Fibroblast of skin of right biceps (primary cell): ENCODE measurements at places on chromosomes 7 and 10.

DNA sequence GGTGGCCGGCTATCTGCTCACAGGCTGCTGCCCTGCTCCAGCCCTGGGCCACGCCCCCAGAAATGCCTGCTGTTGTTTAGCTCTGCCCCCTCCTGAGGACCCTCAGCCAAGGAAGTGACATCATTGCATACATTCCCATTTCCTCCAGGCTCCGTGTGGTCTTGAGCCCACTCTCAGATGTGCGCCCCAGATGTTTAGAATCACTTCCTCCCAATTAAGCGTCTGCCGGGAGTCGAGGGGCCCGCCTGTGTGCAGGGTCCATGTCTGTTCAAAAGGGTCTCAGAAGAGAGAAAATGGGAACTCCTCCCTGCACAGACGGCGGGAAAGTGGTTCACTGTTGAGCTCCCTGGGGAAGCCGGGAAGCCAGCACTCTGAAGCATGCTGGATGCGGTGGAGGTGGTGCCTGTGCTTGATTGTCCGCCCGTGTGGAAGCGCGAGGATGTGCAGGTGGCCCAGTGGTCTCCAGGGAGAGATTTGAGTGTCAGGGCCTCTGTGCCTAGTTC, 116.9 kb upstream of the PPIF start:
- DNase-seq: peak; percentile 58

- DNase-seq: no peak
Measured at GRCh38 chr7:32293833-32294232, 196.3 kb downstream of the LSM5 start.

- no peak for DNase-seq
Measured at GRCh38 chr7:93008833-93009232, 108.9 kb downstream of the SAMD9 start.

DNA sequence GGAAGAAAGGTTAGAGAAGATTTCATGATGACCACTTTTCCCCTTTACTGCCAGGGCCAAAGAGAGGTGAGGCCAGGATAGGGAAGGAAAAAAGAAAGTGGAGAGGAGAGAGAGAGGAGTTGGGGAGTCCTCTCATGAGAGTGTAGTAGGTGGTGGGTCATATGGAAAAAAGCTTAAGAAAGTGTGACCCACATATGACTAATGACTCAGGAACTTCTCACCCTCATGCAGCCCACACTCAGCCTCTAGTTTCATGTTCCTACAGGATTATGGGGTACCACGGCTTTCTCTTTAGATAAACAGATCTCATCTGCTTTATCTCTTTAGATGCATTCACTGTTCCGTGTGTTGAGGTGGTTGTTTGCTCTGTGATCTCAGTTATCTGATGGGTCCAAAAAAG, 462.5 kb upstream of the IGFBP3 start:
- peak; percentile 84 for DNase-seq

- DNase-seq: no peak
Measured at GRCh38 chr7:130182990-130183389, 22.2 kb downstream of the TMEM209 start.

GRCh38 chr10:118246332-118247295, 95.5 kb downstream of the FAM204A start:
- DNase-seq: no peak

- peak; percentile 81 for DNase-seq
Measured at GRCh38 chr7:73885975-73886798, 25.2 kb downstream of the TMEM270 start.

- DNase-seq: peak; percentile 70
Measured at GRCh38 chr10:7410862-7411670, at the start of gene SFMBT2. TSS of gene SFMBT2 (minus strand) at chr10:7411034. CDS start at chr10:7381898, 29,136 bp downstream.

GRCh38 chr7:6153646-6154541, 118.5 kb downstream of the CYTH3 start:
- no peak for DNase-seq

DNA sequence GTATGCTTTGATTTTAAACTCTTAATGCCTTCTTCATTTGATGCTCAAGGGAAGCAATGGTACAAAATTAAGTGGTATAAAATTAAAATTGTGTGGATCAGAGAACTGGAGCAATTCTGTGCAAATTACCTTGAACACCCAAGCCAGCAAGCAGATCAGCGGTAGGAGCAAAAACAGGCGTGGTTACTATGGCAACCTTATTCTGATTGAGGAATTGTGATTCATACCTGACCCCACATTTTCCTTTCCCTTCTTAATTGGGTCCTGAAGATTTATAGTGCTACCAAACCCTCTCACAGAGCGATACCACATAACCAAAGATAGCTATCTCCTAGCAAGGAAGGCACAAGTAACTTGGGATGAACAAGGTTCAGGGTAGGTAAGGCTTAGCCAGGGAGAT, 72.5 kb upstream of the FZD1 start:
- DNase-seq: peak; percentile 41

- peak; percentile 52 for DNase-seq
Measured at GRCh38 chr7:16670021-16670420, 24.0 kb downstream of the BZW2 start.

DNA sequence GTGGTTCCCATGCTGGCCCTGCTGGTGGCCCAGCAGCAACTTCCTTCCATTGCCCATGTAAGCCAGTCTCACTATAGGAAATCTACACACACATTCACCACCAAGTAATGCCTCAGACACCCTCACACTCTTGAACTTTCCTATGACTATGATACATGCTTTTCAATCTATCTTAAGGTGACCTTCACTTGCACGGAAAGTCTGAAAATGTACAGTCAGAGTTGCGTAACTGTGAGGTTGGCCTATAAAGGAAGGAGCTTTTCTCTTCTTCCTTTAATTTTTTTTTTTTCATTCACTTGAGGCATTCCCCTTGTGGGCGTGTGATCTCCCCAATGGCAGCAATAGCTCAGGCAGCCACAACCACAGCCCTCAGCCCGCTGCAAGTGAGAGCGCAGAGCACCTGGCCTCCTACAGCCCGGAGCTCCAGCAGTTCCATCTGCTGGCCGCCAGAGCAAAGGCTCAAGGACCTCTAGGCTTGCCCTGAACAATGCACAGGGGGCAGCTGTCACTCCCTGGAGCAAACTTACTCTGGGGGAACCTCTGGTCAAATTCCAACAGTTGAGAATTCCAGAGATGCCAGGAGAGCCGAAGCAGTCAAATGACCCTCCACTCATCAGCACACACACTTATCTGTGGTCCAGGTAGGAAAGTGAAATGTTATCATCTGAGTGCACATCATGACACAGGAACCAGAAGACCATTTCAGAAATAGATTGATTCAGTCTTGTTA, 123.1 kb upstream of the ADO start:
- DNase-seq: peak; percentile 26

GRCh38 chr7:97307521-97308108, 190.1 kb downstream of the SDHAF3 start:
- no peak for DNase-seq

DNA sequence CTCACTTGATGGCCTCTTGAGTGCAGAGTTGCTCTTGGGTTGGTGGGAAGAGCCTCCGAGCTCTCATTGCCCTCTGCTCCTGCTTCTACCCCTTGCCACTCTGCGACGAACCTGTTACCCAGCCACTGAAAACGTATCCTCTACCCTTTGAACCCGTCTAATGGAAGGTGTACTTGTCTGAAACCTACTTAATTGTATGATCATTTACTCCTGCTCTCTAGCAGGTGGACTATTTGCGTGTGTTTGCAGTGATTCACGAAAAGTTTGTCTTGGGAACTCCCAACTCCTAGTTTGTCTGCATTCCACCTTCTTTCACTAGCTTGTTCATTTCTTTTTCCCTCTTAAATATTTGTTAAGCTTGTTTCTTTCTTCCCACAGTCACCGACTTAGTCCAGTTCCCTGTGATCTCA, 503 bp downstream of the CROT start:
- DNase-seq: no peak

DNA sequence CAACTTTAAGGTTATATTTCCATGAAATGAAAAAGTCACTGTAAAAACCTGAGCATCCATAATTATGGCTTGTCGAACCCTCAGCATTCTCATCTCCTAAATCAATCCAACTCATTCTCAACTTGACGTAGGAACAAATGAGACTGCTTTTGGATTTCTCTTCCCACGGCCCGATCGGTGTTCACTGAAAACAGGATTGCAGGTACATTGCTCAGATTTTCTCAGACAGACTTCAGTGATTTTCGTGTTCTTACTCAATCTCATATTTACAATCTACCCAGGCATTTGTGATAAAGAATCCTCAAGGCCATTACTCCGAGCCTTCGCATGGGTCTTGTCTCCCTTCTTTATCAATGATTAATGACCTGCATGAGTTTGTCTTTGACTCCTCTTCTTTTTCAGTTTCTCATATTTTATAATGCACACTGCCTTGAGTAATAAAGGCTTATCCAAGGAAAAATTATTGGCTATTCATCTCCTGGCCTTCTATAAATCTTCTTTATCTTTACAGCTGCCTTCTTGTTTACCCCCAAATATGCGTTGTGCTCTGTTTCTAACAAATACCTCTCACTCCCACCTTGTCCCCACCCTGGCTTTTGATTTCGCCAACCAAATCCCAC, 90.4 kb upstream of the MYO3A start:
- no peak for DNase-seq

DNA sequence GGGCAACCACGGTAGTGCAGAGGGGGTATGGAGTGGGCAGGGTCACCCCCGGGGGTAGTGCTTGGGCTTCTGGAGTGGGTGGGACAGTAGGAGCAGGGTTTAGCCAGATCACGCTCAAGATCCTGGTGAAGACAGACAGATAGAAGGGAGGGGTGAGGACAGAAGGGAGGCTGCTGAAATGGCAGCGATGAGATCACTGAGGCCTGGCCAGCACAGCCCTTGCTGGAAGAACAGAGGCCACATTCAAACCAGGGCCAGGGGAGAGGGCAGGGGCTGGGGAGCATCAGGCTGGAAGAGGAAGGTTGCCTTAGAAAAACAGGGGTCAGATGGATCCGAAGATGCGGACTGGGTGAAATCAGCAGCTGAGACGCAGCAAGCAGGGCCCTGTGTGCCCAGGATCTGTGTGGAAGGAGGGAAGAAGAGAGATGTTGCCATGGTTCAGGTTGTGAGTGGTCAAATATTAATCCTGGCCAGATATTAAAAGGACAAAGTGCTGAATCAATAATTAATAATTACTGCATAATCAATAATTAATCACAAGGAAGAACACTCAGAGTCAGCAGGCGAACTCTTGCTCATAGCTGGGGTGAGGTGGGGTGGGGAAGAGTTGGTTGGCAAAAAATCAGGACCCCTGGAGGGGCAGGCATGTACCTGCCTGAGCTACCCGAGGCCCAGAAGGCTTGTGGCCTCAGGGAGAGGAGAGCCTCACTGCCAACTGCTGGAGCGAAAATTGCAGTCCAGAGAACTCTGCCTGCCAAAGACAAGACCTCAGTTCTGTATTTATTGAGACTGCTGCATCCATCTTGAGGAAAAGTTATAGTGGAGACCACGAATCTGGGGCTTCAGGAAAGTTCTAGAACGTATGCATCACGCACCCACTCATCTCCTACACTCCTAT, 105.7 kb downstream of the GRB10 start:
- no peak for DNase-seq

- peak; percentile 90 for DNase-seq
Measured at GRCh38 chr10:43817368-43817767, 168.7 kb upstream of the ZNF32 start.

- peak; percentile 14 for DNase-seq
Measured at GRCh38 chr10:110067960-110068770, 60.4 kb downstream of the ADD3 start.

DNA sequence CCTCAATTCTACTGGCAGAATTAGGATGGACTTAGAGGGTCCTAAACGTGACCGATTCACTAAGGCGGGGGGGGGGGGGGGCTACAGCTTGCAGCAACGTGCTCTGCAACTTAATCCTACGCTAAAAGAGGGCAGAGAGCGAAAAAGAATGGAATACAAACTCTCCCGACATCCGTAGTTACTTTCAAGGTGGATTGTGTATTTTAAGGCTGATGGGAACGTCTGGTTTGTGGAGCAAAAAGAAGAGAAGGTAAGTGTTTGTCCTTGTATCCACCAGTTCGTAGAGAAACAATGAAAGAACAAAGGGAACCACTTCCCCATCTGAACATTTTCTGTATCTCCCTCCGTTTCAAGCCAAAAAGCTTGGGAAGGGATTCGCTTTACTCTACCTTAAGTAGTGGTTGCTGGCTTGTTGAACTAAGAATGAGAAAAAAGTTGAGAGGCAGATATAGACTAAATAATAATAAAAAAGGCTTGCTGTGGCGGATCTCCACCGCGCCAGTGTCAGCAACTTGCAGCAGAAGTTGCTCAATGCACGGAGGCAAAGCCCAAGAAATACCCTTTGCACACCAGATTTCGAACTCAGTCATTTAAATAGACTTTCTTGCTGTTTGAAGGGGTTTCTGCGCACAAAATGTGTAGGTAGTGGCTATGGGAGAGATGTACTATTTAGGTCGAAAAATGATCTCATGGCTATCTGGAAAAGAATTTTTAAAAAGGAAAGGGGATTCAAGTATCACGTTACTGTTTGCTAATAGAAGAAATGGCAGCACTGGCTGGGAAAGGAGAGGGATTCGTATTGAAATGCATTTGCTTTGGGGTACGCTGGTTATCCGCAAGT, 736 bp downstream of the SKIDA1 start:
- DNase-seq: peak; percentile 57

DNA sequence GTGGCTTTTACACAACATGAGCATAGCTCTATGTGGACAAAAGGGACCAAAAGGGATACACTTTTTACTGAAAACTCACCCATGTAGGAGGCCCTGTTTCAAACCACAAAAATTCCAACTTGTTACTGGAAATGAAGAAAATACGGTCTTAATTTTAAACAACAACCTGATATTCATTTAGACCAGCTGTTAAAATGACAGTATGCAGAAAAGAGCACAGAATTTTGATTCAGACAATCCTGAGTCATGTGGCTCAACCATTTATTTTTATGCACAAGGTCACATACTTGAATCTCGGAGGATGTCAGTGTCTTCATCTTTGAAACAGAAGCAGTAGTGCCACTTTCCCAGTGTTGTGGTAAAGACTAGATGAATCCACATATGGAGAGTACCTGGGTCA, 426.5 kb upstream of the NFE2L3 start:
- peak; percentile 45 for DNase-seq

- no peak for DNase-seq
Measured at GRCh38 chr7:5053175-5053574, 7.5 kb downstream of the RBAK start.

- peak; percentile 91 for DNase-seq
Measured at GRCh38 chr10:91683975-91684374, 51.1 kb upstream of the PPP1R3C start.

GRCh38 chr7:74269757-74270277, 15.6 kb upstream of the RFC2 start:
- peak; percentile 83 for DNase-seq

DNA sequence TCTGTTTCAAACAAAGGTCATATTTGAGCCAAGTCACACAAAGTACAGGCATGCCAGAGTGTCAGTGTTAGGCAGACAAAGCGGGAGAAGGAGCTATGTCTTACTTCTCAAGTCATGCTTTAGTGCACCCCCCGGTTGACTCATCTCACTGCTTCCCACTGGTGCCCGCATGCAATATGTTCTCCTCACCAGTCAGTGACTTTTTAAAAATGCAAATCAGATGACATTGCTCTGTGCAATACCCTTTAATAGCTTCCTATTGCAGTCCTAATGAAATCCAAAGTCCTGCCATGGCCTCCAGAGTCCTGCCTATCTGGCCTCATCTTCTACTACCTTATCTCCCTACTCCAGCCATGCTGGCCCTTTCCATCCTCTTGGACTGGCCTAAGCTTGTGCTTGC, 429.1 kb downstream of the ACTR3B start:
- DNase-seq: no peak
